Stimulated activated CD8-positive, alpha-beta memory T cell treated with anti-CD3 and anti-CD28 coated beads, Interleukin-2, amount 100 ng/mL, for 1 hour (primary cell): ENCODE measurements at places on chromosomes 2 and 18.

DNA sequence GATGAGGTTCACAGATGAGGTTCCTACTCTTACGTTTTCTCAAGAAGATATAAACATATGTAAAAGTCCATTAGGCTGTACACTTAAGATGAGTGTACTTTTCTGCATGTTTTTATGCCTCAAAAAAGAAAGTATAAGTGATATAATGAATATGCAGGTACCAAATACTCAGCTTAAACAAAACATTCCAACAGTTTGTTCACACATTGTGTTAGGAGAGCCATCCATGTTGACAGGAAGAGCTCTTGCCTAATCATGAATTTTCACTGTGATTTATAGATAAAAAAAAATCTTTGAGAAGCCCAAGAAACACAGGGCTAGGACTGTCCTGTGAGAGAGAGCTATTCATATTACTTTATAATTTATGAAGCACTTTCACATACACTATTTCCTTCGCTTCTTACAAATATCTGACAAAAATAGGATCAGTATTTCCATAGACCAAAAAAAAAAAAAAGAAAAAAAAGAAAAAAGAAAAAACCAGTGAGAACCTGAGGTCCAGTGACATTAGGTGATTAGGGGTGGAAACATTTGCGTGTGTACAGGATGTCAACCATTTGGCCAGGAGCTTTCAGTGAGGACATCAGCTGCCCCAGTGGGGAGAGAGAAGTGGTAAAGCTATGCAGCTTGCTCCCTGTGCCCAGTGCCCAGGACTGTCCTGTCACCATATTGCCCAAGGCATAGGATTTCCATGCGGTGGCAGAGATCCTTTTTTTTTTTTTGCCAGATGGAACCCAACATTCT lies 38.7 kb downstream of the BUB1 start:
- no peak for DNase-seq

DNA sequence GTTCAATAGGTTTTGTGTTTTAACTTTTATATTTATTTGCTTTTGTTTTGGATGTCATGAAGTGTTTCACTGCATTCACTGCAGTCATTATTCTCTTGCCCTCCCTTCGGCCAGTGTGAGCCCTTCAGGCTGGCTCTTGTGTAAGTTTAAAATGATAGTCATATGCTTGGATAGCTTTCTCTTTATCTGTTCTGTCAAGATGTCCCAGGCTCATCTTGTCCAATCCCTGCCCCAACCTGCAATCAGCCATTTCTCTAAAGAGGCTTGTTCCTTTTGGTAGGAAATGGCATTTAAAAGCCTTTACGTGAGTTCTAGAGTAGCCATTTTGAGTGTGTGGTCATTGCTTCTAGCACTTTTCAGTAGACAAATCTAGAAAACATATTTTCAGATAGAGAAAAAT lies 238.0 kb upstream of the SLC39A10 start:
- DNase-seq, result no peak

DNA sequence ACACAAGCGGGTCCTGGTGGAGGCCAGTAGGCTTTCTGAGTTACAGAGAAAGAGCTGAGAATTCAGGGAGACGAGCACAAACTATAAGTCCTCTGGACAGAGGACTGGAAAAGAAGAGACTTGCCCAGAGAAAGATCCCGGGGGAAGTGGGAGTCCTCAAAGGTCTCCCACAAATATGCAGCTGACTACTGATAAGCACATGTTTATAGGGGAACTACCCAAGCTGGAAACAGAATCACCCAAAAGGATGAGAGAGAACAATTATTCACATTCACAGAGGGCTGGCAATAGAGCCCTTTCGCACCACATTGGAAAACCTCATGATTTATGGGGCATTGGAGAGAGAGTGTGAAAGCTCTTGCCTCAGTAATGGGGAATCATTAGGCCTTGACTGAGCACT lies 337.6 kb downstream of the IRS1 start:
- no peak for DNase-seq

- no peak for DNase-seq
Measured at GRCh38 chr18:63508596-63508995, 31.8 kb downstream of the SERPINB5 start.

DNA sequence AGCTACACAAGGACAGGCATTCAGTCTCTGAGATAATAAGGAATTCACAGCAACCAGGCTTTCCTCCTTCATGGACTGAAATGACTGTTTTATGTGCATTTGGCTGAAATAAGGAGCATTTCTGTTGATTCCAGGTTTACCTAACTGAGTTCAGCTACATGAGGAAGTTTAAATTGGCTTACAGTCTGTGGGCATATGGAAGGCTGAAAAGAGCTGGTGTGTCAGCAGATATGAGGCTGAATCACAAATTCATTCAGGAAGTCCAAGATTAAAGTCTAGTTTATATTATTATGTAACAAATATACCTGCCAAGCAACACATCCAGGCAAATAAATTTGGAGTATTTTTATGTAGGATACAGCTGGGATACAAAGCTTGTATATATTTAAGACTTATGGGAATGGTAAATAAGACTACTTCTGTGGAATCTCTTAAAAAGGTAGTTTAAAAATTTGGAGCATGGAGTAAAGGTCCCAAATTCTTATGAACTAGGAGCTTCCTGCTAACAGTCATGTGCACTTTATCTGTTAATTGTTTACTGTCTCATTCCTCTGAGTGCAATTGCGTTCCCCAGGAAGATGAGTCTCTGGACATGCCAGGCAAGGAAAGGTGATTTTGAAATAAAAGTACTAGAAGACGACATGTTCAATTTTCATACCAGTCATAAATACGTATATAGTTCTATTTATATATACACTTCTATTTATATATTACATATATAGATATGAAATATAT lies 53.0 kb downstream of the ZC3H8 start:
- DNase-seq, result no peak

- DNase-seq, result no peak
Measured at GRCh38 chr2:201049455-201049854, 22.0 kb downstream of the HYCC2 start.

DNA sequence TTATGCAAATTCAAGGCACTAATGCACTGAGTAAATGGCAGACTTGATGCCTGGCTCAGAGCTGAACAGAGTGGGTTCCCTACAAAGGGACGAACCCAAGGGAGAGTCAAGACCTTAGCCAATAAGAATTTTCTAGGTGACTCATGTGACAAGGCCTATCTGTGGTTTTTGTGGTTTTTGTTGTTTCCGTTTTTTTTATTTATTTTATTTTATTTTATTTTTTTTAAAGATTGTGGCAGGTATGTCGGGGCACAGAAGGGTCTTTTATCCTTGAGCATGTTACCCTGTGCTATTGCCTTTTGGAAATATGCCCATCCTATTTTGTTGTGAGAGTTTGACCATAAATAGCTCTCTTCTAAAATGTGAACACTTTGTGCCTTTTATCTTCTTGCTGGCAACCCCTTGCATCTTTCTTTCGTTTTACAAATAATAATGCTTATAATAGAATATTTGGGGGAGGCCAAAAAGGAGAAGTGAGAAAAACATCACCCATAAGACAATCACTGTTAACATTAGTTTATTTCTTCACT lies 113.4 kb upstream of the AQP4 start:
- no peak for DNase-seq

DNA sequence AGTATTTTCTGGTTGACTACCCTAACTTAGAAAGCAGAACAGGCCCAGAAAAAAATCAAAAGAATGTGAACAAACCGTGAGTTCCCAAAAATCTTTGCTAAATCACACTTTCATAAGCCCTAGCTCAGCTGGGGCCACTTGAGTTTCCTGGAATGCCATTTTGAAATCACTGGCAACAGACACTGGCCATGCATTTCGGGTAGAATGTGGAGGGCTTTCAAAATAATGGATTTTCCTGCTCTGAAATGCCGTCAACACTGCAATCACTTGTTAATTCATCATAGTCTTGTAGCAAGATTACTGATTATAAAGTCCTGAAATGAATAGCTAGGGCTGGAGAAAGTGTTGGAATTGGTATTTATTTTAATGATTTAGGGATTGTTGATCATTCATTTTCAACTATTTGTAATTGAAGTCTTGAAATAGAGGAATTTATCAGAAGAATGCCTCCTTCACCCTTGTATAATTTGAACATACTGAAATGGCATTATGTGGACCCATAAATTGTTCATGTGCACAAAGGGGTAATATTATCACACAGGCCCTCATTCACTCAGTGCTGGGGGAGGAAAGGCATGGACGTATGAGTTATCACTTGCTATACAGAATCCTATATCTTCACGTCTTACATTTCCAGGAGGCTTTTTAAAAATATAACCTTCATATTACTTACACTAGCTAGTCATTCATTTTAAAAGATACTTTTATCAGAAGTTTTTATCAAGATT lies 134.8 kb downstream of the DTNA start:
- DNase-seq, result no peak

DNA sequence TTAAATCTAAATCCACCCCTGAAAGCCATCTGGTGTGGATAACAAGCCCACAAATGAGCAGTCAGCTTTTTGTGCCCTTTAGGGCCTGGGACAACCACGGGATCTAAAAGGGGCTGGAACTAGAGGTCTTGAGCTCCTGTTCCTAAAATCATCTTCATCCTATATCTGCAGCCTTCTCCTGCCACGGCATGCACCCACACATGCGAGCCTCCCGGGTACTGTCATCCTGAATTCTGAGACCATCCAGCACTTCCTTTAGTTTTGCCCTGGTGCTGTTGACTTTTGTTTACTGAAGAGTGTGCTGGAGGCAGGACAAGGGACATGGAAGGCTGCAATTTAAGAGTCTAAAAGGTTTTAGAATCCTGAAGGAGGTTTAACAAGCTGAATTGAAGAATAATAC lies 183.2 kb downstream of the FAM210A start:
- no peak for DNase-seq

- DNase-seq, result no peak
Measured at GRCh38 chr2:142323206-142323605, 192.4 kb upstream of the LRP1B start.

- no peak for DNase-seq
Measured at GRCh38 chr2:104583811-104584210, 270.1 kb upstream of the POU3F3 start.

DNA sequence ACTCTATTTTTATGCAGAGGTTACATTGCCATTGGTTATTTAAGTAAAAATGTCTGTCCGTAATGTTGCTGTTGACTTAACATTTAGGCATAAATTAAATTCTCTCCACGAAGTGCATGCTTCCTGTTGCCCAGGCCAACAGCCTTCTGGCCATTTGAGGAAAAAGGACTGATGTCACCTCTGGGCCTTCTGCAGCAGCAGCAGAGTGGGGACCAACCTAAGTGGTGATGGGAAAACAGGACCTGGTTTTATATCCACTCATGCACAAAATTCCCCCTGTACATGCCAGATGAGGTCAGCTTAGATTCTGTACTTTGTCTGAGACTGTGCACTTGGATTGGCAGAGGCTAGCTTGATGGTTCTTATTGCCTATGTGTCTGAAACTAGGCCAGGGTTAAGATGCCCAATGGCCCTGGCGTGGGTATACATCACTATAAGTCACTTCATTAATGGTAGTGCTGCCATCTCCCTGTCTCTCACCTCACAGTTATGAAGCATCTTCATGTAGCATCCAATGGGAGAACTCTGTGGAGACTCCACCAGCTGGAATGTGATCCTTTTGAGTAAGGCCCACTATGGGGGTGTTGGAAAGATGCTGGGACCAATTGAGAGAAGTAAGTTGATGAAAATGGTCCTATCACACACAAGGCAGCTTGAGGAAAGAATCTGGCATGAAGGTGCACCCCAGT lies 4.4 kb downstream of the ARHGAP25 start:
- DNase-seq, result no peak

- no peak for DNase-seq
Measured at GRCh38 chr2:118148133-118148532, 59.9 kb downstream of the INSIG2 start.

DNA sequence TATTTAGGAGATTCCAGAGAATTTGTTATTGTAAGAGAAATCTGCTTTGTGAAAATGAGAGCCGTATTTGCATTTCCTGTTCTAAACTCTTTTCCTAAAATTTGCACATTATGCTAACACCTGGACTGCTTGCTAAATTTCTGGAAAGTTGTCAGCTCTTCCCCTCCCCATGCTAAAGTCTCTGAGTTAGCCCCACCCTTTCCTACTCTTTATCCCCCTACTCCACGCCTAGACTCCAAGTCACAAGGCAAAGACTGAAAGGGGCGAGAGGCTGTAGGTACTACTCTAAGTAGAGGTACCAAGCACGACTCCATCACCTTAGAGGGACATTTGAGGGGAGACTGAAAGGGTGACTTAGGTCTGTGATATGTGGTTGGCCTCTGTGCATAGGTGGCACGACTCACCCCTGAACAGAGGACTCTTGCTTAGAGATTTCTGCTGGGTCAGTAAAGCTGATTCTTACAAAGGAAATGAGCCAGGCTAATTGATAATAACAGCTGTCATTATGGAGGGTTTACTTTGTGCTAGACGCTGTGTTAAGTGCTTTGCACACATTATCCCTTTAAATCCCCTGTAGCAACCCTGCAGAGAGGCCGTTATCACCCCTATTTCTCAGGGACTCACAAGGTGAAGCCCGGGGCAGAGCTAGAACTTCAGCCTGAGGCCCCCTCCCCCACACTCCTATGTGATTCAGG lies 373.5 kb downstream of the EN1 start:
- DNase-seq, result no peak

- DNase-seq, result no peak
Measured at GRCh38 chr18:69854455-69854854, 93.2 kb downstream of the CD226 start.

- DNase-seq, result no peak
Measured at GRCh38 chr2:119251652-119252051, 28.0 kb downstream of the STEAP3 start.

DNA sequence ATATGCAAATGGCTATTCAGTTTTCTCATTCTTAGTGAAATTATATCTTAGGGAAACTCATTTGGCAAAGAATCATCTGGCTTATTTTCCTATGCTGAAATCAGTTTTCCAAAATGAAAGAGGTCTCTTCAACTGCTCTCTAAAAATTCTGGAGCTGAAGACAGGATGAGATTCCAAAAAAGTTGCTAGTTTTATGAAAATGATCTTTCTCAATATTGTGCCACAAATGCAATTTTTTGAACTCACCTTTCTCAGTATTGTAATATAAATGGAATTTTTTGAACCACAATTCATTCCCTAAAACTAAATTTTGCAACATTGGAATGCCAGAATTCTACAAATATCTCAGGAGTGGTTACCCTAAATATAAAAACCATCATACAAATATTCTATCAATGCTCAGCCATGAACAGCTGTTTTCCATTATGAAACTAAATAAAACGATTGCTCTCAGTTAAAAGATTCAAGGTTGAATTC lies 147.7 kb upstream of the PKDCC start:
- DNase-seq, result no peak

DNA sequence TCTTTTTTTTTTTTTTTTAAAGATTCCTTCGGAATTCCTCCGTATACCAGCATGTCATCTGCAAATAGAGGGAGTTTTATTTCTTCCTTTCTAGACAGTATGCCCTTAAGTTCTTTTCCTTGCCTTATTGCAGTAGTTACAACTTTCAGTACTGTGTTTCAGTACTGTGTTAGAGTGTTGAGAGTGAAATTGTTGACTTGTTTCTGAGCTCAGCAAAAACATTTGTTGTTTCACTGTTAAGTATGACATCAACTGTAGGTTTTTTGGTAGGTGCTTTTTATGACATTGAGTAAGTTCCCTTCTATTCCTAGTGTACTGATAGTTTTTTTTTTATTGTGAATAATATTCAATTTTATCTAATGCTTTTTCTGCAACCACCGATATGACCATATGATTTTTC lies 43.9 kb downstream of the ACVR2A start:
- DNase-seq, result no peak
